Activated CD4-positive, alpha-beta T cell treated with anti-CD3 and anti-CD28 coated beads, Interleukin-2, amount 50 U/mL, for 16 hours (primary cell): ENCODE measurements at places on chromosomes 1 and 21.

DNA sequence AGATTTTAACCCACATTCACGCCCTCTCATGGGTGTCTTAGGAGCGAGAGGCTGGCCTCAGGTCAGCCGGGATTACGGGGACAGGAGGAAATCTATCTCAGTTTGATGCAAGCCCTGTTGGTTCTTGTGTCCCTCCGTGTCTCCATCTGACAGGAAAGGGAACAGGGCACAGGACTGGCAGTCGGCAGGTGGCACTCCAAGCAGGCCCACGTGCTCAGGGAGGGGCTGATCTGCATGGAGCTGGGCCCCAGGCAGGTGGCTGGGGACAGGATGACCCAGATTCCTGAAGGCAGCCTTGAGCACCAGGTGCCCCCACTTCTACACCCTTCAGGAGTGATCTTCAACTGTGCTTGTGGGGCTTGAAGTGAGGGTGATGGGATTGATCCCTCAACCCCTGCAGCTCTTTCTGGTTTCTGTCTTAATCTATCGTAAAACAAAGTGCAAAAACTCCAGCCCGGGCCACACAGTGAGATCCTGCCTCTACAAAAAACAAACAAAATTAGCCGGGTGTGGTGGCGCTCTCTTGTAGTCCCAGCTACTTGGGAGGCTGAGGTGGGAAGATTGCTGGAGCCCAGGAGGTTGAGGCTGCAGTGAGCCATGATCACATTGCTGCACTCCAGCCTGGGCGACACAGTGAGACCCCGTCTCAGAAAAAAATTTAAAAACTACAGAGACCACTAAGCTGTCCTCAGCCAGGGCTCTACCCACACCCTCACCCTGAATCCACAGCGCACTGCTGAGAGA is 8.3 kb downstream of the PLEKHG5 start:
- DNase-seq, result no peak

DNA sequence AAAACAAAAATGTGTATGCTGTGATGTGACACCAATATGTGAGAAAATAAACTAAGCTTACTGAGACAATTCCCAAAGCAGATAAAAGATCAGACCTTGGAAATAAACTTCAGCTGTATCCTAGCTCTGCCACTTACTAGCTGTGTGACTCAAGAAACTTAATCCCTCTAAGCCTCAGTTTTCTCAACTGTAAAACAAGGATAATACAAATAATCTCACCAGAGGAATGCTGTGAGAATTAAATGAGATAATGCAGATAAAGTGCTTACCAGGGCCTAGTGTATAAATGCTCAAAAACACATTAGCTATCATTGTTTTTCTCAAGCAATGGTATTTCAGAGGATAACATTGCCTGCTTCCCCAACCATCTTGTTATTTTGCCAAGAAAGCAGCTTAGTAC is 2.1 kb downstream of the HEATR1 start:
- no peak for DNase-seq

DNA sequence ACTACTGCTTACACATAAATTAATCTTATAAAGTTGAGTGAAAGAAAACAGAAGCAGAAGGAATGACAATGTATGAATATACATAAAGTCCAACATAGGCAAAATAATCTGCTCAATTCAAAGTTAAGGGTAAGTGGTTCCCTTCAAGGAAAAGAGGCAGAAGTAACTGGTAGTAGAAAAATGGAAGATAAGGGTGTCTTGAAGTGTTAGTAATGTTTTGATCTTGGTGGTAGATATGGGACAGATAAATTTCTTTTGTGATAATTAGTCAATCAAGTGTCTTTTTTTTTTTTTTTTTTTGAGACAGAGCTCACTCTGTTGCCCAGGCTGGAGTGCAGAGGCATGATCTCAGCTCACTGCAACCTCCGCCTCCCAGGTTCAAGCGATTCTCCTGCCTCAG is 12.7 kb downstream of the USP48 start:
- no peak for DNase-seq

DNA sequence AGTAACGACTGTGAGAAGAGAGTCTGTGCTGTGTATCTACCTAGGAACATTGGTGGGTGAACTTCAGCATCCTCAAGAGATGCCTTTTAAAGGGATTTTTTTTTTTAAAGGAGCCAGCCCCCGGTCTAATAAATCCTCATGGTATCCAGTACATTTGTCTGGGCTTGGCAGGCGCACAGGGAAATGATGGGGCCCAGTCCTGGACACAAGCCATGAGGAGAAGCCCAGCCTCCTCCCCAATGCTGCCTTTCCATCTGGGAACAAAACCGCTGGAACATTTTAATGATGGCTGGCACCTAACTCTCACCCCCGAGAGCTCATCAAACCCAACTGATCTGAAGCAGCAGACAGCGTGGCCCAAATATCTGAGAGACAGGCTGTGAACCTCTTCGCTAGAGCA is 64.2 kb downstream of the ACOT7 start:
- no peak for DNase-seq

DNA sequence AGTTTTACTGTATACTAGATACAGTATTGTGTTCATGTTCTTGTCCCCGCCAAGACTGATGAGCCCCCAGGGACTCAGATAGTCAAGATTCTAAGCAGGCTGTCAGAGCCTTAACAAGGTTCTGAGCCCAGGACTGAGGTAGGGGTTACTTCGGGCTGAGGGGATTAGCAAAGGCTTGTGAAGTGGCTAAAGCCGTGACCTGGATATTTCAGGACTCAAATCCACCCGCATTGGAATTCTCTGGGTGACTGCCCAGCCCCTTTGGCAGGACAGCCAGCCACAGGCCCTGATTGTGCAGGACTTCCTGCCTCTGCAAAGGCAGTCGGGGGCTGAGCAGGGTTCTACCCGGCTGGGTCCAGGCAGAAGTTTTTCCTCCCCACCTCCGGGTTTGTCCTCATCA is at the start of gene PLA2G5:
Gene PLA2G5, plus strand, starts transcription at position 321 of the 400 bp plus-strand sequence. CDS start 14,637 bp downstream, outside the sequence.
- DNase-seq, result no peak

GRCh38 chr1:232965124-232965911 is 14.9 kb downstream of the NTPCR start:
- no peak for DNase-seq

DNA sequence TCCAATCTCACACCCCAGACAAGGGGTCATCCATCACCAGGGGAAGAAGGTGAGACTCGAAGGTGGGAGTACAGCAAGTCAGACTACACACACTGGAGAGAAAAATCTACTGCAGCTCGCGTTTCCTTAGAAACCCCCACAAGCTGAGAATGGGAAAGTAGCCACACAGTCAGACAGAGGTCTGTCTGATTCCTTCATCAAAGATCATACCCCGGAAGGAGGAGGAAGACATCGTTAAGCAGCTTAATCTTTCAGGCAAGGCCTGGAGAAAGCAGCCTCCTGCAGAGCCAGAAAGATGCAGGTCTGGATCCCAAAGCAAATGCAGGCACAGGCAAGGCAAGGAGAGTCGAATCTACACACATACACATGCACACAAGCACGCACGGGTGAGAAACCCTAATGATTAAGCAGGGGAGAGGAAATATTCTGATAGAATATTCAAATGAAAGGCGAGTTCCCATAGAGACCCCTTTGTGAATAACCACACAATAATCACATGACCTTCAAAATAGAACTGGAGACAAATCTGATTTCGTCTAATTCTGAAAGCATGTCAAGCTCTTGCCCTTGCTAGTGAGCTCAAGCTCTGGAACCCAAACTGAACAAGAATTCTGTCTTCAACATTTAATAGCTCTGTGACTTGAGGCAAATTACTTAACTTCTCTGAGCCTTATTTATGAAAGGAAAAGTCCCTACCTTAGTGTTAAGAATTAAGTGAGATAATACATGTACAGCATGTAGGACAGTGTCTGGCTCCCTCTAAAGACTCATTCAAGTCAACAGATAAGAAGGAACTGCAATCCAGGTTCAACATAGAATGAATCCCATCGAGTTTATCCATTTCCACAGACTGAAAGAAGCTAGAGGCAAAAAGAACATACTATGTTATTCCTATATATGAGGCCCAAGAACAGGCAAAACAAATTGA is 387.8 kb downstream of the OMA1 start:
- no peak for DNase-seq

DNA sequence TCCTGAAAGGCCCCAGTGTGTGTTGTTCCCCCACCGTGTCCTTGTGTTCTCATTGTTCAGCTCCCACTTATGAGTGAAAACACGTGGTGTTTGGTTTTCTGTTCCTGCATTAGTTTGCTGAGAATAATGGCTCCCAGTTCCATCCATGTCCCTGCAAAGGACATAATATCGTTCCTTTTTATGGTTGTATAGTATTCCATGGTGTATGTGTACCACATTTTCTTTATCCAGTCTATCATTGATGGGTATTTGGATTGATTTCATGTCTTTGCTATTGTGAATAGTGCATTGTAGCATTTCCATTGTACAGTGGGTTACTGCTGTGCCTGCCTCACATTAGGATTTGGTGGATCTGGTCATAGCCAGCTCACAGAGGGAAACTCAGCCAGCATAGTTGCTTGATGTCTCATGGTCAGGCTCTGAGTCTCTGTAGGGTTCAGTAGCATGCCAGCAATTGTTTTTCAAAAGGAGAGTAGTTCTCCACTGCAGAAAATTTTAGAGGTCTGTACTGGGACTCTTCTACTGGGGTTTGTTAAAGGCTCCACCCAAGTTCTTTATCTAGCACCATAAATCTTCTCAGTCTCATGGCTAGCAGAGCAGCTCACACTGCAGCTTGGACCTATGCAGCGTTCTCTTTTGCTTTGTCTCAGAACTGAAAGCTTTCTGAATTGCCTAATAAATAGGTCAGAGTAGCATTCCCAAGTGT is 41.0 kb downstream of the RUNX3 start:
- DNase-seq, result no peak

DNA sequence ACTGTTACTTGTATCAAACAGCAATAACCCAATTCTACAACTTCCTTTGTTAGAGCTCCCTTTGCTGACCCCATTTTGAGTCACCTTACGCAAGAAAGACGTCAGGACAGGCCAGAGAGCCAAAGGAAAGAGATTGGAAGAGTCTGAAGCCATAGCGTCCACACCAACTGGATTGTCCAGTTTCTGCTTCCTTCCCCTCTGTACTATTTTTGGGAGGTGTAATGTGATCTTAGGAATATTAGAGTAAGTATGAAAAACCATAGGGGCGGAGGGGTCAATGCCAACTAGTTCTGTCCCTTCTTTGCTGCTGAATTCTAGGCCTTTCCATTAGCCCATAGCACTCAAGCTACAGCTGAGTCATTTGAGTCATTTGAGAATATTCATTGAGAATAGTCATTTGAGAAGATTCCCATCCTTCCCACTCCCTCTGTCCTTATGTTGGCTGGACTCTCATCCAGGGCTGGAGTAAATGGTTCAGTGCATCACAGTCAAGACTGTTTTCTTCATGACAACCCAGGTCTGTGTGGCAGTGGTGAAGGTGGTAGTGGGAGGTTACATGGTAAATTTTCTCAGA is 14.8 kb upstream of the NFIA start:
- no peak for DNase-seq
